NT2/D1 (cell line): ENCODE measurements at places on chromosomes 4 and X.

- no peak for DNase-seq
Measured at GRCh38 chrX:54422168-54422567, 18.0 kb upstream of the TSR2 start.

DNA sequence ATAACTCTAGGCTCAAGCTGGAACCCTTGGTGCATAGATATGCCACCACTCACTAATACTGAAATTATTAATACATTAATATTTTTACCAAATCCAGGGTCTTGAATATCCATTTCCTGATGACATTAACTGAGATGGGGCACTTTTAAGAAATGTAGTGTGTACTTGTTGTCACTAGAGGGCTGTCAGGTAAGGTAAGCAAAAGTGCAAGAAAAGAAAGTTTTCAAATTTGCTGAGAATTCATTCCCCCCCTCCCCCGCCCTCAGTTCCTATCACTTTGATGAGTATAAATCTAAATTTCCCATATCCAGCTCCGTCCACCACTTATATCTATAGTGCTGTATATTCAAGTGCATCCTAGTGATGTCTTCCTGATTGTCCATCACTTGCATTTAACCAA is 20.5 kb upstream of the WDR44 start:
- no peak for DNase-seq

- no peak for DNase-seq
Measured at GRCh38 chr4:128658214-128658631, 151.3 kb upstream of the JADE1 start.

DNA sequence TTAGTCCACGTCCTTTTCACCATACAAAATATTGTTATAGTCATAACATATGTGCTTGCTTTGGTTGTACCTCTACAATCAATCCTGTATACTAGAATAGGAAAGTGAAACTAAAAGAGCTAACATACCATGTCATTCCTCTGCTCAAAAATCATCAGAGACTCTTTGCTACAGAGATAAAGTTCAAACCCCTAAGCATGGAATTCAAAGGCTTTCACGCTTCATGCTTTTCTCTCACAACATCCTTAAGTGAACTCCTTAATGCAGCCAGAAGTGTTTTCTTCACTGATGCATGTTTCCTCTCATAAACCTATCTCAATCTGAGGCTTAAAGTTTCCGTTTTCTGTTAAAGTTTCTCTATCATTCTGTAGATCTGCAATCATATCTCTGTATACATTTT is 744.6 kb upstream of the IGFBP7 start:
- no peak for DNase-seq

DNA sequence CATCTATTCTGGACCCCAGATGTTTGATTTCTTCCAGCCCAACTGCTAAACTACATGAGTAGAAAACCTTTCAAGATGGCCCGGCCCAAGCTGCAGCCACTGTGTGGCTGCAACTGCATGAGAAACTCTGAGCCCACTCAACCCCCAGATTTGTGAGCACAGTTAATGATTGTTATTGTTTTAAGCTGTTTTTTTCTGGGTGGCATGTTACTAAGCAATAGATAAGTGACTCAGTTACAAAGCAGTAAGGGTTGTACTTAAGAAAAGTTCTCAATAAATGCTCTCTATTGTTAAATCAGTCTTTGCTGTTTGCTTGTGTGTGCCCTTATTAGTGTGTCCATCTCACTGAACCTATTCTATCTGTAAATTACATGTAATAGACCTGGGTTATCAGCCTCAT is 51.8 kb downstream of the GC start:
- no peak for DNase-seq

DNA sequence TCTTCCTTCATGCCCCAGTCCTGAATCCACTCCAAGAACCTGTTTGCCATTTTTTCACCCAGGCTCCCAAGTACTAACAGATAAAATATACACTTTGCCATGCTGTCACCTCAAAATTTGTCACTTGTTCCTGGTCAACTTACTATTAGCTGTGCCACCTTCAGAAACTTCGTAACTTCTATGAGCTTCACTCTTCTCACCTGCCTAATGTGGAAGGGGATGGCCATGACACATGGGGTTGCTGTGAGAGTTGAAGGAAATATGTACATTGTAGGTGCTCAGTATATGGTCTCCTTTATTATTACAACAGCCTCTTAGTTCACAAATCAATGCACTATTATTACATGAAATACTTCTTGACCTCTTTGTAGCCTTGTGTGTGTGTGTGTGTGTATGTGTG is 10.4 kb downstream of the TMSB4X start:
- DNase-seq: no peak

DNA sequence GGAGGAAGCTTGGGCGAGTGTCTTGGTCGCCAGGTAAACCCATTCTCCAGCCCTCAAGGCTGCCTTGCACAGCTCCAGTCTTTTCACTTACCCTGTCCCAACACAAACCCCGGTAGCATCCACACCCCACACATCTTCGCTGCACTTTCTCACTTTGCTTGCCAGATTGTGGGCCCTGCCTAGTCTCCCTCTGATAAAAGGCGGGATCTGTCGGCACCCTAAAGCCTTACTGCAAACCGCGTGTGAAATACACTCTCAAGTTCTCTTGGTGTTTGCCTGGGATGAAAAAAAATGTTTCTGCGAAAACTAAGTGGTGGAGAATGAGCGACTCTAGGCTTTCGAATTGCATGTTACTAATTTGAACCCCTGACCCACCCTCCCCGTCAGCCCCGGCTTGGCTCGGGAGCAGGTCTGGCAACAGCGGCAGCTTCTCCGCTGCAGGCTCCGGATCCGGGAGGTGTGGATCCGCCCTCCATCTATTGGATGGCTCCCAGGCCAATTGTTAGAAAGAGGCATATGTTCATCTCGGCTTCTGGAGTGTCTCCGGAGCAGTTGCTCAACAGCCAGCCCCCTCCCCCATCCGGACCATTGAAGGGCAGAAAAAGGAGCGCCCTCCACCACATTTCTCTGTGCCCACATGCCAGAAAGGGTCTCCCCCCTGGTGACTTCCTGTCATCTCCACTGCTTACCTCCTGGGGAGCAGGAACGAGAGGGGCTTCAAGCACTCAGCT is 3.0 kb upstream of the CITED1 start:
- DNase-seq: peak; percentile 72

- no peak for DNase-seq
Measured at GRCh38 chrX:69051901-69052300, 113.4 kb downstream of the PJA1 start.

- no peak for DNase-seq
Measured at GRCh38 chr4:22719218-22719617, 26.5 kb downstream of the GBA3 start.

DNA sequence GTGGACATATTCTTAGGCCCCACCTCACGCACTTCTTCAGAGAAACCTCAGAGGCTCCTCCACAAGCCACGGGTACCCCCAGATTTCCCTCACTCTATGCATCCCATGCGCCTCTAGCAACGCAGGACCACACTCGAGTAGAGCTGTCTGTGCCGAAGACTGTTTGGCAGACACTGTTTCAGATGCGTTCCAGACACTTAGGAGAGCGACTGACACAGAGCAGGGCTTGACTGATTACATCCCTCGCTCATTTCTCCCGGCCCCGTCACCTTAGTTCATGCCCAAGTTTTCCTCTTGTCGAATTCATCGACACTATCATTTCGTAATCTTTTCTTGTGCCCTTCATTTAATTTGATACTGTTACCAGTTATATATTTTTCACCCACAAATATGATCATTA is 15.0 kb downstream of the SORBS2 start:
- DNase-seq: no peak

DNA sequence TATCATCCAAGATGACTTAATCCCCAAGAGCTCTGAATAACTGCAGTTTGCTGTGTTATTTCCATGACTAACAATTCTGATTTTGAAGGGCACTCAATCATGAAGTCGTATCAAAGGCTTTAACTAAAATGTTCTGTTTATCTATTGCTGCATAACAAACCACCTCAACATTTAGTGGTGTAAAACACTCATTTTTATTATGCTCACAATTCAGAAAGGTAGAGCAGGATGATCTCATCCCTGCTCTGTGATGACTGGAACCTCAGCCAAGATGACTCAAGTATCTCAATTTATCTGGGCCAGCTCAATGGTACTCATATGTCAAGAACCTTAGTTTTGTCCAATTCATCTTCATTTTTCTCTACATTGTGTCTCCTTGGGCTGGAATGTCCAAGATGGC is 451.1 kb downstream of the PPARGC1A start:
- DNase-seq: no peak

DNA sequence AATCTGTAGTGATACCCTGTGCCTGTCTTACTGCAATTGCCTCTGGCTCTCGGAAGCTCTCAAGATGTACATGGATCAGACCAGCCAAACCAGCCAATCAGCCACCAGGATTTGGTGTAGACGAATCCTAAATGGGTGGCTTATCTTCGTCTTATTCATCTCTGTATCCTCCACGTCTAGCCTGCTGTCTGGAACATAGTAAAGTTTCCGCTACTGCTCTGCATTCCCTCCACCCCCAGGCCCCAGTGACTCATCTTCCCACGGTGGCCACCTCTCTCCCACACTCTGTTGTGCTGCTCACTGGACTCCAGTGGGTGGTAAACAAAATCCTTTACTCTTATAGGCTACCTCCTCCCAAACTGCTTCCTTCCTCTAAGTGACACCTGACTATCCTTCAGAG is 37.8 kb downstream of the SEPTIN6 start:
- DNase-seq: no peak

DNA sequence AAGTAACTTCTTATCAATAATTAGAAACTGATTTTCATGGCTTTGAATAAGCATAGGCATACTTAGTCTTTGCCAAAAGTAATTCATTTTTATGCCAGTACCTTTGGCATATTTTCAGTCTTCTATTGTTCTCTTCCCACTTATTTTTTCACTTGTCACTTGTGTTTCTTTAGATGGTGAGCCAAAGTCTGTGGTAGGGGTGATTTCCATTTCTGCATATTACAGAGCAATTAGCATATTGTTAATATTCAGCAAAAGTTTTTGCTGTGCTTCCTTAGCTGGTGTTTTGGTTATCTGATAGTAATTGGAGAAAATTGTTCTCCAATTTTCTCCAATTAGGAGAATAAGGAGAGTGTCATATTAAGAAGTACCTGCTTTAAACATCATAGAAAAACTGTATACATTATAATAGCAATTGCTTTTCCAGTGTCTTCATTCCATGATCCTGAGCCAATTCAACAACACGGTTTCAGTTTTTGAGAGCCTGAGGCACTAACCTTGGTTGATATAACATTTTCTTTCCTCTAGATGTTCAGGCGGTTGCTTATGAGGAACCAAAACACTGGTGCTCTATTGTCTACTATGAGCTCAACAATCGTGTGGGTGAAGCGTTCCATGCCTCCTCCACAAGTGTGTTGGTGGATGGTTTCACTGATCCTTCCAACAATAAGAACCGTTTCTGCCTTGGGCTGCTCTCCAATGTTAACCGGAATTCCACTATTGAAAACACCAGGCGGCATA is 64.7 kb downstream of the SMAD1 start:
- DNase-seq: no peak

DNA sequence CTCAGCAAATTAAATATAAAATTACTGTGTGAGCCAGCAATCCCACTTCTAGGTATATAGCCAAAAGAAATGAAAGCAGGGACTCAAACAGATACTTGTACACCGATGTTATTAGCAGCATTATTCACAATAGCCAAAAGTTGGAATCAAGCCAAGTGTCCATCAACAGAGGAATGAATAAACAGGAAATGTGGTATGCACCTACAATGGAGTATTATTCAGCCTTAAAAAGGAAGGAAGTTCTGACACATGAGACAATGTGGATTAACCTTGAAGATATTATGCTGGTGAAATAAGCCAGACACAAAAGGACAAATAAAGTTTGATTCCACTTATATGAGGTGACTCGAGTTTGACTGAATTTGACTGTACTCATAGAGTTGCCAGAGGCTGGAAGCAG is 108.3 kb upstream of the DUSP21 start:
- DNase-seq: no peak

- no peak for DNase-seq
Measured at GRCh38 chr4:42348247-42348646, 49.0 kb upstream of the SHISA3 start.

DNA sequence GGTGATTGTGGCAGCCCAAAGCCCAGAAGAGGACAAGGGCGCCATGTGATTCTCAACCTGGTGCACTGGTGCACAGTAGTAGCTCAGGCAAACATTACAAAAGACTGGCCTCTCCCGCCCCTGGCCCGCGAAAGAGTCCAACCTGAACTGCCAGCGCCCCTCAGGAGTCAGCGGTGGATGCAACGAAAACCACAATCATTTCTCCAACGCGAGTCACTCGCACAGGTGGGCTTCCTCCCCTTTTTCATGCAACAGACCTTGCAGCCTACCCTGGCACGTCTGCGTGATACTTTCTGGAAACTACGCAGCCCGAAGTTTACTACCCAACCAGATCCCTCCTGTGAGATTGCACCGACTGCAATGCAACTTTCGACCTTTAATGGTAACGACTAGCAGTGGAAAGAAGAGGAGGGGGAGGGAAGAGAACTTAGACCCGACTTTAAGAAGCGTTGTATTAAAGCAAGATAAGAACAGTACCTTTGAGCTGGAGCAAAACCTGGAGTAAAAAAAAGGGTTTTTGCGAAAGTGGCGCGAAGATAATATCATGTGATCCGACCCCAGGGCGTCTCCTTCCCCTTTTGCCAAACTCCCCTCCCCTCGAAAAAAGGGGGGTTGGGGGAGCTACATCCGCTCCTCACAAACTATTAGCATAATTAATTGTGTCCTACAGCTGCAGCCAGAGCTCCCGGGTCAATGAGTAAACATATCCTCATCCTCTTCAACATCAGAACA is 63.3 kb upstream of the CCDC160 start:
- DNase-seq: peak; percentile 58

DNA sequence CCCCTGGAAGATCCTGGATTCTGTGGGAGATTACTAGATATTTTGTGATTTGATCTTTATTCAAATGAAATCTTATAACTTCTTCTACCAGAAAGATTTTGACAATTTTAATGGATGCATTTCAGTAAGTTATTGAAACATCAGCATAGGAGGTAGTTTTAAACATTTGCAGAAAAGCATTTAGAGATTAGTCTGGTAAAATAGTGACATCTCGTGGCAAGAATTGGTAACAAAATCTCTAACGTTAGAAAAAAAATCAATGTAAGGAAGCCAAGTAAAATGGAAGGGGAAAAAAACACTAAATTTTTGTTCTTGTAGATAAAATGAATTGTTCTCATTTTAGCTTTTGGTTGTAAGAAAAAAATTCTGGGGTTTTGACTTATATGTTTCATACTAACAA is 73.3 kb downstream of the TASL start:
- no peak for DNase-seq

DNA sequence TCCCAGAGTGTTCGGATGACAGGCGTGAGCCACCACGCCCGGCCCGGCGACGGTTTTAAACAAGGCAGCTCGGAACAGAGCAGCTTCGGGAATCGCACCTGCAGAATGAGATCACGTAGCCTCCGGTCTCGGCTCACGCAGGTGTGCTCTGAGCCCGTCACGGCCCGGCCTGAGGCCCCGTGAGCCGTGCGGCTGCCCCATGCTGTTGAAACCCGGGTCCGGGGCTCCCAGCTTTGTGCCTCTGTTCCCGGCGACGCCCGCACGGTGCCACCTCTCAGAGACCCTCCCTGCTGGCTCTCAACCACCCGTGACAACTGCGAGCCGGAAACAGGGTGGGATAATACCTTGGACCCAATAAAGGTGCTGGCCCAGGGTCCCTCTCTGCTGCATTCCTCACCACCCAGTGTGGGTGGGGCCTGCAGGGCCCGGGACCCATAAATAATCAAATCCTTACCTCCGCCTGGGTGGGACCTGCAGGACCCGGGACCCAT is 13.4 kb upstream of the PLCXD1 start:
- no peak for DNase-seq

GRCh38 chrX:84322083-84322827 is 134.3 kb upstream of the RPS6KA6 start:
- no peak for DNase-seq

GRCh38 chrX:48533165-48533564 is 6.3 kb upstream of the TBC1D25 start:
- DNase-seq: no peak
